ENCODE measurements at places on chromosomes 13 and 19.

GRCh38 chr19:18173572-18174288 lies at the start of gene IFI30:
Gene IFI30, plus strand, starts transcription at chr19:18173813. Its CDS starts 29 bp downstream, at chr19:18173842.
- DNase-seq, result peak; percentile 73

DNA sequence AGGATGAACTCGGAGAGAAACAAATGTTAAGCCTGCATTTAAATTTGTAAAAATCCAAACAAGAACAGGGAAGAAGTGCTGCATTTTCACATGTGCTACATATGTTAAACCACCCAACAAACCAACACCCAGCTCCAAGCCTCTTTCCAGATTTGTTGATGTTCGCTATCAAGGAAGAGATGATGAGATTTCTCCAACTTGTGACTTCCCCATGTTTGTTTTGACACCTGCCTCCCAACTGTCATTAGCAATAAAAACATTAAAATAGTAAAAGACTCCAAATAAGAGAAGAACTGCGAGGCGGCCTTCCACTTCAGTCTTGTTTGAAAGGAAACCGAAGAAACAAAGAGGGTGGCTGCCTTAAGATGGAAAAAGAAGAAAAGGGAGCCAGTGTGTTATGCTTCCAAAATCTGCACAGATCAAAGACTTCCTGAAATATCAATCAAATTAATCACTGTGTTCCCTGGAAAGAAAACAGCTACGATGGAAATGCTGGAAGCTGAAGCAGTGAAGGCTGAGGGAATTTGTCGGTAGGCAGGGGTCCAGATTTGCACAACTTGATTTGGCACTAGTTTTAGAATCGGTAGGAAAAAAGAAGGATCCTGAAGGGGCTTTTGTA lies 14.0 kb upstream of the GGACT start:
- DNase-seq, result no peak

- peak; percentile 92 for DNase-seq
These were observed at the start of gene FARSA for GRCh38 chr19:12933287-12934072. Gene FARSA, minus strand, starts transcription at chr19:12933711. Its CDS starts 15 bp downstream, at chr19:12933696.

GRCh38 chr19:45475537-45476291 lies 7.9 kb downstream of the FOSB start:
- DNase-seq, result no peak

- peak; percentile 43 for DNase-seq
These were observed 10.5 kb downstream of the PMIS2 start for GRCh38 chr19:35596366-35596999.

GRCh38 chr19:30092721-30093569 lies 150.9 kb downstream of the URI1 start:
- no peak for DNase-seq

- DNase-seq, result peak; percentile 58
These were observed 15.4 kb downstream of the FCHO1 start for GRCh38 chr19:17766543-17767131.

DNA sequence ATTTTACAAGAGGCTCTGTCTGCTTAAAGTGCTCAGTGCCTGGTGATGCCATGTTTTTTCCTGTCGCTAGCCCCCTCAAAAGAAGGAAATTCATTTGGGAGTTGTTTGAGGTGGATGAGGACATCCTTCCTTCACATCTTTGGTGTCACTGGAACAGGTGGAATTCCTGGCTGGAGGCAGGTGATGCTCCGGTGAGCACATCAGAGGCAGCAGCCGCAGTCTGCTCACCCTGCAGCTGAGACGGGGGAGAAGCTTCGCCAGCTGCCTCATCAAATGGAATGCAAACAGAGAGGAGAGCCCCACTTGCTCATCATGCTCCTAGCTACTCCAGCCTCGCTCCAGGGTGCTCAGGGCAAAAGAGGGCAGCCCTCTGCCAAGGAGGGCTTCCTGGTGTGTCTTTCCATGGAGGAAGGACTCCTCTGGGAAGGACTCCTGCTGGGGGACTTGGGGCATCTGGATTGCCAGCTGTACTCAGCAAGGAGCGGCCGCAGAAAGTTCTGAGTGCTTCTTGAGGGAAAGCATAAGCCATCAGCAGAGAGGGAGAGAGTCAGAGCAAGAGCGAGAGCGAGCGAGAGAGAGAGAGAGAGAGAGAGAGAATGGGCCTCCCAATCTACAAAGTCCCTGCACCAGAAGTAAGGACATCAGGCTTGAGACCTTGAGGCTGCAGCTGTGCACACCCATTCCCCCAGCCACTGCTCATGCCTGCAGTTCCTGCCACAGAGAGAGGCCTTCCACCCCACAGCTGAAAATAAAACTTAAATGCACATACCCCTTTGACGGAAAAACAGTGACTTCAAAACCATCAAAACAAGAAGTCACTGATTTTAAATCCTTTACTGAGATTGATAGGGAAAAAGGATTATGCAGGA lies 74.3 kb upstream of the UBL3 start:
- no peak for DNase-seq

GRCh38 chr13:50197705-50198104 lies 182.5 kb downstream of the KCNRG start:
- no peak for DNase-seq

DNA sequence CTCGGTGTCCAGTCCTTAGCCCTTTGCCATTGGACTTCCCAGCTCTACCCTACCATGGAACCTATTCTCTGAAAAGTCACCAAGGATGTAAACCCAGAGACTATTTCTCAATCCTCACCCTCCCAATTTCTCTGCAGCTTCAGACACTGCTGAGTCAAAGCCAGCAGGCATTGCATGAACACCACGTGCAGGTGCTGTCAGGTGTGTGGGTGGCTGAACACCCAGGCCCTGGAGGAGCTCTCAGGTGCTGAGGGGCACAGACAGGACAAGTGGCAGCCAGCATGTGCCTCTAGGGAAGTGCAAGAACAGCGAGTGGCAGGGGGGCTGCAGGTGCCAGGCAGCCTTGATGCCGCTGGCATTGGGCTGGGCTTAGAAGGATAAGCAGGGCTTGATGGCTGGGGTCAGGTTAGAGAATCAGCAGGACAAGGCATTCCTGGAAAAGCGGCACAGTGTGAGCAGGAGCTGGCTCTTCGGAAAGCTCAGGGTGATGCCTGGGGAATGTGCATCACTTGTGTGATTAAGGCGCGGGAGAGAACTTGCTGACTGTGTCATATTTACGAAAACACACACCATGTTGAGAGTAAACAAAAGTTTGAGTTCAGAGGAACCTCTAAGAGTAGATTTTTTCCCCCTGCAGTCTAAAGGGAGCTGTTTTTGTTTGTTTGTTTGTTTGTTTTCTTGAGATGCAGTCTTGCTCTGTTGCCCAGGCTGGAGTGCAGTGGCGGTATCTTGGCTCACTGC lies 83.8 kb downstream of the LNX2 start:
- no peak for DNase-seq

DNA sequence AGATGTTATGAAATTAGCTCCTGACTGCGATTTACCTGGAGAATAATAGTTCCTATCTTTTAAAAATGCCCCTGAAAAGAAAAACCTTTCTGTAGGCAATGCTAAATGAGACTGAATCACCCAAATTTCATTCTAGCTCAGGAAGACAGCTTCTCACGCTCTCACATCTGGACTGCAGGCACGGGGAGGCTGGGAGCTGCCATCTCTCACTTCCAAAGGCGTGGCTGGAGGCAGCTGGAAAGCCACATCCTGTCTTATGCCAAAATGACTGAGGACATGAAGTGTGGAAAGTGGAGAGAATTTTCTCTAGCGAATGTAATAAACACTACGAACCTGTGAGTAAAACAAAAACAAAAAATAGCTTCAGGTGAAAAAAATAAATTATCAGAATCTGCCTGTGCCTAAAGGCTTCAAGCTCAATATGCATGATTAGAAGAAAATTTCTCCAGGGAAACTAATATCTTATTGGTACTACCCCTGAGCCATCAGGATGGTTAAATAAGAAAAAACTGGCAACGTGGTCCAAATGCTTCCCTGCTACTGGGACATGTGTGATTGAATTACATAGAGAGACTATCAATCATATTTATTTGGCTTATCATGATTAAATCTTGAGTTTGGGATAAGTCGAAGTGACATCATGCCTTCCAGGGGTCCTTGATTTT lies 58.1 kb upstream of the UBL3 start:
- DNase-seq, result no peak

GRCh38 chr13:59479629-59480028 lies 684.1 kb downstream of the DIAPH3 start:
- DNase-seq, result no peak

GRCh38 chr19:53998223-53998622 lies 6.8 kb downstream of the CACNG6 start:
- DNase-seq, result no peak

DNA sequence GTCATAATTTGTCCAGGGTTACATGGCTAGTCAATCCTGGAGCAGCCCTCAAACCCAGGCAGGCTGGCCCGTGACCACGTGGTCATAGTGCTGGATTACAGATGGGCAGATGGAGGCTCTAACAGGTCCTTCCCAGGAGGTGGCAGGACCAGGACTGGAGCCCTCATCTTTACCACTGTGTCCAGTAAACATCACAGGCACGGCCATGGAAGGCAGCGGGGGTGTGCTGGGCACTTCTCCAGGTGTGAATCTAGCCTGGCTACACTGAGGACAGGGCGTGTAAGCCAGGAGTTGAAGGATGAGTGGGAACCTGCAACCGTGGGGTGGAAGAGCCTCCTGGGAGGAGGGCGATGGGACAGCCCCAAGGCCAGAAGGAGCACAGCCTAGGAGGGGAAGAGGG lies 6.1 kb downstream of the CIC start:
- DNase-seq, result no peak

DNA sequence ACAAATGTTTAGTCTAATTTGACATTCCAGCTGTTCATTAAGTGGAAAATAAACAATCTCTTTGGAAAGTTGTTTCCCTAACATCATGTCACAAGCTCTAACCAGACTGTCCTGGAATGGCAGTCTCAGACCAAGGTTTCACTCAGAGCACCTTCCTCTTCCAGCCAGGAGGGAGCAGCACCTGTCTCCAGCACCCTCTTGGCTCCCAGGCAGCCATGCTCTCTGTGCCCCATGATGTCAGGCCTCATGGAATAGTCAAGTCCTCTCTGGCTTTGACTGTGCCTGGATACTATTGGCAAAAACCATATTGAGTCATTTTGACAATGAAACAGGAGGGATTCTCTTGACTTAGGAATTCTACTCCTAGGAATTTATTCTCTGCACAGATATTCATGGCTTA lies 171.4 kb downstream of the OXGR1 start:
- no peak for DNase-seq

DNA sequence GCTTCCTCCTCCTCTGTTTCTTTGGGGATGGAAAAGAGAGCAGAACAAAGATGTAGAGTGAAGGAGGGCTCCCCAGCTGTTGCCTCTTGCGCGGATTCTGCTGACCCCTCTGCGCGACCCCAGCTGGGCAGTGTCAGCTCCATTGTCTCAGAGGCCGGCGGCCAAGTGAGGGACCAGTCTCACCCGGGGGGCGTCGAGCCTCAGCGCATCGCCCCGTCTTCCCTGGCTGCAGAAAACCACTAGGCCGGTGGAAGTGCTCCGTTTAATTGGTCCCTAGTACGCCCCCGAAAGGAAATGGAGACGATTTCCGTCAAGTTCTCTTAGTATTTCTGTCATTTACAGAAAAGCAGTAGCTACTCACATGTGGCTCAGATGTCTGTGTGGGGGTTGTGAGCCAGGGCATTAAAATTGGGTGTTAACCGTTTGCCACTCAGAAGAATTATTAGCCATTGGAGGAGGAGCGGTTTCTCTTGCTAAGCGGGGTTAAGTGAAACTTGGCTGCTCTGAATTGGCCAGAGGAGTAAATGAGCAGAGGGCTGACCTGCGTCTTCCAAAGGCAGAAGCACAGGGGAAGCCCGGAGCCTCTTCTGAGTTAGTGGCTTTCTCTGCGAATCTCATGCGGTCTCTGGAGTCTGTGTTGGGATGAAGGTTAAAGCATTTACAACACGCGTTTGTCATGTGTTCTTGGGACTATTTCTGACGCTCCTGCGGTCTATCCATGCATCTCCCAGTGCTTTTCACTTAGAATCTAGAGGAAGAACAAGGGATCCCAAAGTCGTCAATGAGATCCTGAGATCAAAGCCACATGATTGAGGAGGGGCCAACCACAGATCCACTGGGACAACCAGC lies 132.8 kb upstream of the MYO16 start:
- no peak for DNase-seq

GRCh38 chr19:6626764-6627163 lies 35.8 kb upstream of the CD70 start:
- DNase-seq, result no peak

- no peak for DNase-seq
These were observed 55.2 kb upstream of the DACH1 start for GRCh38 chr13:71922194-71922593.

DNA sequence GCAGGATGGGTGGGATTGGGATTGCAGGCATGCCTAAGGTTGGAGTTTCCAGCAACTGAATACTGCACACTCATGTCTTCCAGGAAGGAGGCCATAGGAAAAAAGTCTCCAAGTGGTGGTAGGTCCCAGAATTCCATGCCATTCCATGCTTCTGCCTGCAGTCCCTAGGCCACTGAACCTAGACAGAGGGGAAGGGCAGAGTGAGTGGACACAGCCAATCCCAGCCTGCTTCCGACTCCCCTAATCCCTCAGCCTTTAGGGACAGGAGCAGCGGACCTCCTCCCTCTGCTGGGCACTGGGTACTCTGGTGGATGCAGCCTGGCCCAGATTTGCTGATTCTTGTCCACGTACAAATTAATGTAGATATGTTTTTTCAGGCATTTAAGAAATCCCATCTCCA lies 17.0 kb downstream of the VSTM2B start:
- DNase-seq, result no peak

DNA sequence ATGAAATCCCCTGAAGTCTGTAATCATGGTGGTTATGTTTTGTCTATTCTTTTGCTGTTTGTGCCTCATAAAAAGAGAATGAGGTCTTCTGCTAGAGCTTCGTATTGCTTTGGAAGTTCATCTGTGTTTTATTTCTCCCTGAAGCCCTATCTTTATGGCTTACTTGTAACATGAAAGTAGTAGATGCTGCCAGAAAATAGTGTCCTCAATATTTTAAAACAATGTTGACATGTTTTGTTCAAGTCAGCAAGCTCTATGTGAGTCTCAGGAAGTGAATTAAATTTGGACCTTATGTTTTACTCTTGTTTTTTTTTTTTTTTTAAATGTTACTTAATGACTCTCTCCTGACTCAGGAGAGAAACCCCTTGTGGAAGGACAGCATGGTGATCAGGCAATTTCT lies 130.5 kb downstream of the B3GLCT start:
- no peak for DNase-seq

- DNase-seq, result no peak
These were observed 1120.4 kb upstream of the PCDH9 start for GRCh38 chr13:68350554-68350953.

DNA sequence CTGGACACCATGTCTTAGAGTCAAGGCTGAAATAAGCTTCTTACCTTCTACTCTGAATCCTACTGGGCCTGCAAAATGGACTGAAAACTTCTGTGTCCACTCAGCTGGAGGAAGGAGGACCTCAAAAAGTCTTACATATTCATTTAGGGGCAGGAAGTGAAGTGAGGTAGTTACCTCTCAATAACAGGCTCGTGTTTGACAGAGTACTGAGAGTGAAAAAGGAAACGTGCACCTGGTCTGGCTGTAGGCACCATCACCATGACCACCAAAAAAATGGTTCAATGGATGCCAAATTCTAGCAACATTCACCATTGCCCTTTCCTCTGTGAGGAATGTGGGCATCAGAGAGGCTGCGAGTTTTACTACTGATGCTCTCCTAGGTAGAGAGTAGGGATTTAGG lies 176.2 kb downstream of the RFC3 start:
- no peak for DNase-seq

Data from activated CD4-positive, alpha-beta T cell treated with anti-CD3 and anti-CD28 coated beads for 48 hours (primary cell).